Common myeloid progenitor, CD34-positive (primary cell): ENCODE measurements at places on chromosomes 1 and 21.

GRCh38 chr1:154329551-154330131 is 4.3 kb downstream of the ATP8B2 start:
- peak; percentile 27 for DNase-seq

- DNase-seq, result peak; percentile 83
Measured at GRCh38 chr1:165914136-165914798, 86.9 kb downstream of the UCK2 start.

GRCh38 chr21:14215971-14216641 is at the start of gene RBM11:
RBM11 (plus strand) TSS chr21:14216157; CDS start chr21:14216187, 30 bp downstream.
- peak; percentile 82 for DNase-seq

- DNase-seq, result no peak
Measured at GRCh38 chr1:224753491-224753890, 137.4 kb downstream of the CNIH3 start.

GRCh38 chr1:42966688-42967612 is 8.3 kb upstream of the SLC2A1 start:
- DNase-seq, result no peak
